ENCODE measurements at places on chromosomes 2 and 18. TPM values are rescaled to one million over a fixed set of nuclear protein-coding genes. Genes with fewer than 3 reads are reported as not detected.

Gene TM4SF20
- not detected for total RNA-seq

Gene DPP10
- not detected for total RNA-seq

Gene TMEM37
- total RNA-seq: 5.5 TPM

Gene CTNNA2
- total RNA-seq: not detected

Gene CNTNAP5
- total RNA-seq: not detected
